ENCODE measurements at places on chromosomes 2 and 18. TPM values are rescaled to one million over a fixed set of nuclear protein-coding genes. Genes with fewer than 3 reads are reported as not detected.

RGPD3 gene
- total RNA-seq: under 0.01 TPM

REG1B gene
- total RNA-seq: not detected

RNF103 gene
- total RNA-seq: 23.3 TPM

DNA sequence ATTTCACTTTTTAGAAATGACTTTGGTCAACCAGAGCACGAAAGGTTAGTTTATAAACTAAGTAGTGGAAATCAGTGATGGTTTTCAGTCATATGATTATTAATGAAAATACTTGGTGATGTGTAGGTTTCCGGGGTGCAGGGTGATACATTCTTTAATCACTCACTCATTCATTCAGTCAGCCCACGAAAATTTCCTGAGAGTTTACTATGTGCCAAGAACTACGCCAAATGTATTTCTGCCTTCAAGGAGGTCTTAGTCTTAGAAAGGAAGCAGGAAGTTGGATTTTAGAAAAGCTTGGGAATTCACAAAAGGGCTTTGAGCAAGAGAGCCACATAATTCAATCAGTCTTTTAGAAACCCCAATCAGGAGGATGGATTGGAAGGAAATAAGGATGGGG lies 543.6 kb downstream of the PLCL1 start:
- no peak for DNase-seq

GRCh38 chr2:73324126-73324725 lies 30.9 kb upstream of the EGR4 start:
- no peak for DNase-seq

GRCh38 chr2:66013456-66013855 lies 421.5 kb upstream of the MEIS1 start:
- DNase-seq: no peak

DNA sequence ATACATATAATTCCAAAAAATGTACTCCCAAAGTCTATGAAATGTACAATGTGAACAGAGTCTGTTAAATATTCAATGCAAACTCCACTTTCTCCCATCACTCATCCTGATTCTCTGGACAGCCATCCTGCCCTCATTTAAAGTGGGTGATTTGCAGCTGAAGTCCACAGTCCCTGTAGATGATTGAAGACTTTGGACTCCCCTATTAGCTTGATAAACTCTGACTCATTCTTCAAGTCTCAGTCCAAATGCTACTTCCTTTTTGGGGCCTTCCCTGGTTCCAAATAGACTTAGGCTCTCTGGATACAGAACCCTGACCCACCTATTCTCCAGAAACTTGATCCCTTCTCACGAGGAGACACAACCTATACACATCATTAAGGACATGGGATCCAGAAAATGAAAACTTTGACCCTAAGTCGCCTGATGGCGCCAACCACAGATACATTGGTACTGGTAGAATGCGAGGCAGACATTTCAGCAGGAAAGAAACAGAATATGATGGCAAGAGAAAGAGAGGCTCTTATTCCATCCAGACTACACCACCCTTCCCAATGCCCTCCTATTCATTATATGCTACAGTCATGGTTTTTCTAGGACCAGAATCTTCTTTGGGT lies 122.7 kb downstream of the VIT start:
- DNase-seq: no peak

- DNase-seq: no peak
Observed at GRCh38 chr2:15177103-15177502, 384.0 kb downstream of the NBAS start.

DNA sequence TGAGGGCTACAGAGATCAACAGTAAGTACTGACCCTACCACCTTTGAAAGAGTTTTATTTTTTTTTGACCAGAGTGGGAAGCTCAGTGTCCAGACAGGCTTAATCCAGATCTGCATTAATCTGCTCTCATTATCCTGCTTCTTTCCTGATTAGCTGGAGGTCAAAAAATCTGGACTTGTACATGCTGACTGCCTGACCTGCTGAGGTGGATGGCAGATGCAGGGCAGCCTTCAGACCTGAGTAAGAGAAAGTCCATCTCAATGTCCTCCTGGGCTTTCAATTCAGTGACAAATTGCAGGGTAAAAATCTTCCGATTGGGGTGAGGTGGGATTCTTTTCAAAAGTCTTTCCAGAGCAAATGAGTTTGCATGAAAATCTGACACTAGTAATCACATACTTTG lies 998.8 kb upstream of the PIK3C3 start:
- no peak for DNase-seq

DNA sequence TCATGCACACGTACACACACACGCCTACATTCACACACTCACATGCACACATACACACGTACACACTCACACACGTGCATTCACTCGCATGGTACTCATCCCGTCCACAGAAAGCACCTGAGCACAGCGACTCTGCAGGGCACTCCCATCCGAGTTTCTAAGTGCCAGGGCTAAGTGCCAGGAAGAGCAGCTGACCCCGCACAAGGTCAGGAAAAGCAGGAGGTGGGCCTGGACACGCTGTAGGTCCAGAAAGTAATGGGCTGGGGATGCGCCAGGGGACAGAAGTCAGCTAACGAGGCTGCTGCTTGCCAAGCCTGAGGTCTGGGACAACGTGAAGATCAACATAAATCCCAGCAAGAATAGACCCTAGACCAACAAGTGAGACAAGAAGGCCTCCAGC lies 15.8 kb downstream of the ADI1 start:
- DNase-seq: no peak

GRCh38 chr2:229543176-229543873 lies 171.0 kb downstream of the DNER start:
- DNase-seq: no peak

GRCh38 chr2:33777786-33778185 lies 178.7 kb upstream of the FAM98A start:
- DNase-seq: no peak

GRCh38 chr2:98552499-98553179 lies 55.7 kb downstream of the COA5 start:
- no peak for DNase-seq

DNA sequence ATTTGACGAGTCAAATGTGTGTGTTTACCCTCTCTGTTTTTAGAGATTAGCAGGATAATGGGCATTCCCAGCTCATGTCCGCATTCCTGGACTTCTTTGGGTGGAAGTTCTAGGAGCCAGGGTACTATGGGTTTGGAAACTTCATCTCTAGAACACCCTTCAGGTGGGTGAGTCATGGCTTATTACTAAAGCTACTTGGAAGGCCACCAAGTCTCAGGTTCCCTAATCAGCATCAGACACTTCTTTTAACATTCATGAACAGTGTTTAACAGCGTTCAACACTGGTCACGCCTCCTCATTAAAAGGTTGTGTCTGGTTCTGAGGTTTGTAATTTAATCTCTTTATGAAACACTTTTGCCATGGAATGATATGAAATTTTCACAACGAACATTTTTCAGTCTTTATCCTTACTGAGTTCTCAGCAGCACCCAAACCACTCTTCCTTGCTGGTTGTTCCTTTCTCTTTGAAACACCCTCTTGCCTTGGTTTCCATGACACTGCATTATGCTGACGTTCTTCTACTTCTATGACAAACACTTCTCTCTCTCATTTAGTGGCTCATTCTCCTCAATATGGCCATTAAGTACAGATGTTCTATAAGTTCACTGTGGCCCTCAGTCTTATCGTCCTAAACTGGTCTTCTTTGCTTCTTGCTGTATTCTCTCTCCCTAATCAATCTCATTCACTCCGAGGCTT lies 49.3 kb downstream of the MMADHC start:
- no peak for DNase-seq

GRCh38 chr18:9886005-9886348 lies 204 bp downstream of the TXNDC2 start:
- DNase-seq: no peak

GRCh38 chr2:24515335-24515734 lies 24.3 kb downstream of the NCOA1 start:
- DNase-seq: peak; percentile 35

DNA sequence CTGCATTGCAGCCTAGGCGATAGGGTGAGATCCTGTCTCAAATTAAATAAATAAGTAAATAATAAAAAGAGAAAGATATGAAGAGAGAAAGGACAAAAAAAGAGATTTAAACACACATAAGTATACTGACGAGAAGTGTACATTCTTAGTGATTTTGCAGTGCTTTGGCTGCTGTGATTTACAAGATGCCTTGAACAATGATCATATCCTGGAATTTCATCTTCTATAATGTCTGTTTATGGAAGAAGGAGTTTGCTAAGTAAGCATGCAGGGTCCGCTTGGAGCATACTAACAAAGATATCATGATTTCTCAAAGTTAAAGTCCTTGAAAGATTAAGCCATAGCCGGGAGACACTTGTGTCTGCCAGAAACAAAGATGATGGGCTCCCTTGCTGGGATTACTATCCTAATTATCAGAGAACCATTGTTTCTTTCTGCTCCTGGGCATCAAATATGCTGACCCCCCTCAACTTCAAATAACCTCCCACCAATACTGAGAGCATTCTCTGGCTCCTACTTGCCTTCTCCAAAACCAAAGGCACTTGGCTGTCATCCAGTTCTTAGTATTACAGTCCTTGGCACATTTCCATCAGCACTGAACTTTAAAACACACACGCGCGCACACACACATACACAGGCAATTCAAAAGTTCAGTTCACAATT lies 47.5 kb upstream of the STAM2 start:
- peak; percentile 87 for DNase-seq

- DNase-seq: no peak
Observed at GRCh38 chr2:20618886-20619521, 31.9 kb downstream of the HS1BP3 start.

DNA sequence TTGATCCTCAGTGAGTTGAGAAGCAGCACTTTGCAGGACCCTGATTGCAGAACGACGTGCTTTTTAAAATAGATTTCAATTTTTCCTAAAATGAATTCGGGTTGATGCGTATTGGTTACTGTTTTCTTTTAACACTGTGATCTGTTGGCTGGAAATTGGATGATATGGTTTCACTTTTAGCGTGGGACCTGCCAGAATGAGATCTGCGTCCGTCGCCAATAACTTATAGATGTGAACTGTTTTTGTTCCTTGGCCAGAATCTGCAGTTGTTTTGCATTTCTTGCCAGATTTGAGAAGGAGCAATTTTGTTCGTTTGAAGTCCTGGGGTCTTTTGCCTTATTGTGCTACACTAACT lies 703 bp downstream of the UGGT1 start:
- peak; percentile 59 for DNase-seq
